ENCODE measurements at places on chromosomes 6 and 20. TPM values are rescaled to one million over a fixed set of nuclear protein-coding genes. Genes with fewer than 3 reads are reported as not detected.

DNA sequence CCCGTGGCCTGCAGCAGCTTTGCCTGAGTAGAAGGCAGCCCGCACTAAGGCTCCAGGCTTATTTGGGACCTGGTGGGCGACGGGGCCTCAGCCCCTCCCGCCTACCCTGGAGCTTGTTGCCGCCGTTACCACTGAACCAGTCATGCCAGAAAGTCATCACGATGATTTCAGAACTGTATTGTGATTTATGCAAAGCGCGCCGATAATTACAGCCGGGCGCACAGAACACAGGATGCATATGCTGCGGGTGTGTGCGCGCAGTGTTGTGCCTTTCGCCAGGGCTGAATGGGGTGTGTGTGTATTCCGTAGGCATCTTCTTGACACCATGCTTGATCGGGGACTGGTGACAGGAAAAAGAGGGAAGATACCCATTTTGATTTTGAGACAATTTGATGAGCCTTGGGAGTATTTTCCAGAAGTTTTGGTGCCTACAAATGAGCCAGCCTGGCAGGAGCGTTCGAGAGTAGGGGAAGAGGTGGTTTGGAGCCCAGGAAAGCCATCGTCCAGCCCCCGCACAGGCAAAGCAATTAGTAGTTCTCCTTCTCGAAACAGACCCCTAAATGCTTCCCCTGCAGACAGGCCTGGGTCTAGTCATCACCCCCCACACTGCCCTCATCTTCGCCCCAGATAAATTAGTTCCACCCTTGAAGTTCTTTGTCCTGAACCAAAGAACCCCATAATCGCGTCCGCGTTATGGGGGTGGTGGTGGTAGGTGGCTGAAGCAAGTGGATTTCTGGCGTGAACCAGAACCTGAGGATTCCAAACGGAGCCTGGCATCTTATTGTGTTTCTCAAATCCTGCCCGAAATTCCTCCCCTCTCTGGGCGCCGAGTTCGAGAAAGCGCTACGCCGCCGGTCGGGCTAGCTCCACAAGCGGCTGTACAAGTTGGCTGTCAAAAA lies 1.9 kb upstream of the NR2E1 start:
- no peak for DNase-seq

- peak; percentile 65 for DNase-seq
Measured at GRCh38 chr6:138803861-138804260, 8.0 kb downstream of the ECT2L start.

GRCh38 chr6:82611751-82612150 lies 248.1 kb downstream of the TPBG start:
- DNase-seq = no peak

DNA sequence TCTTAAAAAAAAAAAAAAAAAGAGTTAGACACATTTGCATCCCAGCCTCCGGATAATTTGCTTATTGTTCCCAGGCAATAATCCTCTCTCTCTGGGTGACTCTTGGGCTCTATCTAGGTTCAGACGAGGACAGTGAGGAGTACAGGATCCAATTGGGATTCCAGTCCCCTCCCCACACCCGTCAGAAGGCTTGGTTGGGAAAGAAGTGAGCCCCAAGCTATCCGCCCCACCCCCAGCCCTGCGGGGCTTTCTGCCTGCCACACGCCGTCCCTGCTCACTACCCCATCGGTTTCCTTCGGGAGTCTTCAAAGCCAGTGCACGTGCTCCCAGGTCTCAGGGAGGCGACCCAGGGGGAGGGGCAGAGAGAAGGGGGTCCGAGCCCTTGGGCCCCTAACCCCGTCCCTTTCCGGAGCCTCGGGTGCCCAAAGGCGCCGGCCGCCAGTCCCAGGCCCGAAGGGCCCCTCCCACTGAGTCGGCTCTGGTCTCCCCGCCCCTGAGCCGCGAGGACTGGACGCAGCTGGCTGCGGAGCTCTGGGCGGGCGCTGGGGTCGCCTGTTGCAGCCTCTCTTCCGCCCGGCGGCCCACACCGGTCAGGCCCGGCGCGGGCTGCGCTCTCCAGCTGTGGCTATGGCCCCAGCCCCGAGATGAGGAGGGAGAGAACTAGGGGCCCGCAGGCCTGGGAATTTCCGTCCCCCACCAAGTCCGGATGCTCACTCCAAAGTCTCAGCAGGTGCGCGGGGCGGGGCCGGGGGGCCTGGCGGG lies 2.5 kb downstream of the MYMX start:
- peak; percentile 91 for DNase-seq

- DNase-seq = no peak
Measured at GRCh38 chr6:144893680-144894151, 608.6 kb downstream of the UTRN start.

KHDC1L gene
- not detected for polyA plus RNA-seq

MICB gene
- 0.85 TPM for polyA plus RNA-seq
